Fibroblast of skin of scalp (primary cell): ENCODE measurements at places on chromosomes 4 and X.
A peak's percentile ranks its signal among the peaks of the same experiment; 100 is the strongest.

DNA sequence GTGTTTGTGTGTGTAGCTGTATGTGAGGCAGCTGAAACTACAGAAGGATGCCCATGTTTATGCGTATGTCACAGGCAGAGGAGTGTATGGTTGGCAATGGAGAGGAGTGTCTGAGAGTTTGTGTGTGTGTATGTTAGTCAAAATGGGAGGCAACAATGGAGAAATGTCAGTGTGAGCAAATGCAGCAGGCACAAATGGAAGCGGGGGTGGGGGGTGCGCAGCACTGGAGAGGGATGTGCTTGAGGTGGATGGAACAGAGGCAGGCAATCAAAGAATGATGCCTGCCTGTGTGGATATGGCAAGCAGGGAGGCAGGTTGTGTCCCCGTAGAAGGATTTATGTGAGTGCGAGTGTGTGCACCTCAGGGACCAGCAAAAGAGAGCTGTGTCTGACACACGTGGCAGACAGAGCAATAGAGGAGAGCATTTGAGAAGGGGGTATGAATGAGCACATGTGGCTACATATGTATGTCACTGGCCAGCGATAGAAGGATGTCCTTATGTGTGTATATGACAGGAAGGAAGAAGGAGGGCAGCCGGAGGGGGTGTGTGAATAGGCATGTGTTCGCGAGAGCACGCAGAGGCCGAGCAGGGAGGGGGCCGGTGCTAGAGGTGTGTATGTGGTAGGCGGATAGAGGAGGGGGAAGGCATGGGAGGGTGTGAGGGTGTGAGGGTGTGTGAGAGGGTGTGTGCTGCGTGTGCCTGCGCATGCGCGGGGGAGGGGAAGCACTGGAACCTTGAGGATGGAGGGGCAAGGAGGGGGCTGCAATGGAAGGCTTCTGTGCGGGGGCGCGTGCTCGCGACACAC, 1.1 kb downstream of the PJA1 start:
- peak; percentile 14 for DNase-seq

DNA sequence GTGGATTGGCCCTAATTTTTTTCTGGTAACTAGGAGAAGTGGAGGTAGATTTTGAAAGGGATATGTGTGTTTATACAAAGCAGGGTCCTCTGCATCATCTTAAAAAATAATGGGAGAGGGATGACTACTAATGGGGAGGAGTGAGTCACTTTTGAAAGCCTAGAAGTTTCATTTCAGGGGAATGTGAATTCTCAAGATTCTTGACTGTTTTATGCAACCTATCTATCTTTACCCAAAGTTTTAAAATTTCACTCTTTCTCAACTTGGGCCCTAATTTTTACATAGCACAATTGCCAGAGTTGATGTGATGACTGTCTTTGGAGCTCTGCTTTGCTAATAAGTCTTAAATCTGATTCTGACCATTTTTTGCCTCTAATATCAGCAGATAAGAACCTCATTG, 445.2 kb downstream of the GRXCR1 start:
- DNase-seq = peak; percentile 57

GRCh38 chr4:140335076-140335475, 38.4 kb upstream of the SCOC start:
- no peak for DNase-seq

DNA sequence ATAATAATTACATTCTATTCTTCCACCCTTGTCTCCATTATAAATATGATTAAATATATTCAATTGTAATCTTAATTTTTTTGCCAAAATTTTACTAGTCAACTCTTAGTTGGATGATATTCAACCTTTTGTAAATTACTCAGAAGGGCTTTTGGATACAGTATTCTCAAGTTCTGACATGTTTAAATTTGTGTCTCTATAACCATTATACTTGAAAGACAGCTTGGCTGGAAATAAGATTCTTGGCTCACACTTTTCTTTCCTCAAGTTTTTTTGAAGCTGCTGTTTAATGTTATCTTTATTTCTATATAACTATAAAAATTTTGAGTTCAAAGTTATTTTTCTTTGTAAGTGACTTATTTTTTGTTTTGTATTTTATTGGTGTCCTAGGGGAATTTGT, 214.4 kb downstream of the ARAP2 start:
- no peak for DNase-seq

GRCh38 chr4:75477201-75477600, 37.0 kb downstream of the RCHY1 start:
- DNase-seq = peak; percentile 3

- DNase-seq = no peak
Observed at GRCh38 chrX:23786268-23786815, 3.4 kb downstream of the SAT1 start.

GRCh38 chr4:175716961-175717360, 95.1 kb downstream of the GPM6A start:
- DNase-seq = no peak

- no peak for DNase-seq
Observed at GRCh38 chr4:127616898-127617297, 15.9 kb upstream of the INTU start.

DNA sequence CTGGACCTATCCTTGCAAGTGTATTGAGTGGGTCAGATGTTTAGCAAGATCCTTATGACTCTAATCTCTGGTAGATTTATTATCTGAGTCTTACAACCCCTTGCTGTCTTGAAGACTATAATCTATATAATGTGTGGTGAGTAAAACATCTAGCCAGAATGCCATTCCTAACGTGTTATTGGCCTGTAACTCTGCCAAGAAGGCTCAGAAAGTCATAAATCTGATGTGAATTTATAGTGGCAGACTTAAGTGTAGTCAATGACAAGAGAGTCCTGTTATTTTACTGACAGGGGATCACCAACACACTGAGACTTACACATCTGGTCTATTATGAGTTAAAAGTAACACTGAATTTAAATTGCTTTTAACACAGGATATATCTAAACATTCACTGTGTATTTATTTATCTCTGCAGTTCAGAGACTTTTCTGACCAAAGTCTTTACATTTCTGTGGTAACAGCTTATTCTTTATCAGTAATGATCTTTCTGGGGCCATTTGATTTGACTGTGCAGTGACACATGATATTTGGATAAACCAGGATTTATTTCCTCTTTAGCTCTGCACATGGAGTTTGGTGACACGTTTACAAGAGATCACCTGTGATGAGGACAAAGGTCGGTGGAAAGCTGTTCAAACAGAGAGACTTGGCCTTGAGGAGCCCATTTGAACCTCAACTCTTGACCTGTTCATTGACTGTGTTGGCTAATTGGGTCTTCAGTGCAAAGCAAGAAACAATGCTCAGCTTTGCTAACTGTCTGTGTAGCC, 415.8 kb downstream of the STIM2 start:
- peak; percentile 1 for DNase-seq

- DNase-seq = no peak
Observed at GRCh38 chrX:121958886-121959285, 911.5 kb downstream of the GLUD2 start.

GRCh38 chr4:148030193-148030873, 298.4 kb downstream of the ARHGAP10 start:
- peak; percentile 83 for DNase-seq

DNA sequence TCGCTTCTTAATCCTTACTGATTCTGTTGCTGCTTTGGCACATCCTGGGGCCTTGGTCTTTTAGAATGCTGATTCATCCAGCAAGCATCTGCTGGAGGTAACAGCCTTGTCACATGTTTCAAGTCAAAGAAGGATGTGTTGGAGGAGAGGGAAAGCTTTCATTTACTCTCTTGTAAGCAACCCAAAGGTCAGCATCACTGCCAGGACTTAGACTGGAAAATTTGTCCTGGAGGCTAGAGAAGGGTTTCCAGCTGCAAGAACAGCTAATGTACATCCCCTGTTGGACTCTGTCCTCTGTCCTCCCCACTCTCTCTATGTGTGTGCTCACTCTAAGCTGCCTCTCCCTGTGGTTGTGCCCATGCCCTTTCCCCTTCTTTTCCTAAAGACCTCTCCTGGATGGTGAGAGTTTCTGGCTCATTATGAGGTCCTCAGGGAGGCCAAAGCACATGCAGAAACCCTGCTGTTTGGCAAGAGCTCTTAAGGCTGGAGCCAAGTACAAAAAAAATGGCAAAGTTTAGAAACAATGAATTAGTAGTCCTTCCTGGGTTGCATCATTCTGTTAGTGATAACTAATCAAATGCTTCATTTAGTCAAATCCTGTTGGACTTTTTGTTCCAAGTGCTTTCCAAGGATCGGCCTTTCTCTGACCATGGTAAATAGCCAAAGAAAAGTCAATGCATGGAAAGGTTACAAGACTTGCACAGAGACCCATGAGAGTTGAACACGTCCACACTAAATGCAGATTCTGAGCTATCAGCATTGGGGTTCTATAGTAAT, 13.4 kb upstream of the SRPX start:
- peak; percentile 75 for DNase-seq

GRCh38 chr4:6938237-6938636, 28.6 kb downstream of the TBC1D14 start:
- peak; percentile 19 for DNase-seq

GRCh38 chrX:1111601-1112300, 100.7 kb downstream of the CRLF2 start:
- DNase-seq = no peak

GRCh38 chr4:156571146-156571545, 400.5 kb downstream of the PDGFC start:
- DNase-seq = no peak

DNA sequence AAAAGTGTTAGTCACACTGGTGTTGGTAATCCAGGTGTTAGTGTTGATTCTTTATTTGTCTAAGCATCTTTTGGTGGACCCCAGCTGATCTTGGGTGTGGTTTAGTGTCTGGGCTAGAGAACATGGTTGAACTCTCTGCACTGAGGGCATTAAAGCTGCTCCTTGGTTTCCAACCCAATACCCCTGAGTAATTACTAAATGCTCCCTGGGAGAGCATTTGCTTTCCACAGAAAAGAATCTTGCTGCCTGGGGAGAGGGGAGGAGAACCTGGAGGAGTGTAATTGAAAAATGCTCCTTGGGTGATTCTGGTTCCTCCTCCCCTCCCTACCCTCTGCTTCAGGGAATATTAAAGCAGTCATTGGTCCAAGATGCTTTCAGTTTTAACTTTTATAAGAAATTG, 3.1 kb downstream of the GUCY1B1 start:
- DNase-seq = peak; percentile 11

GRCh38 chr4:166318810-166319525, 445.9 kb downstream of the TLL1 start:
- peak; percentile 87 for DNase-seq

GRCh38 chr4:112075906-112076305, 69.3 kb upstream of the FAM241A start:
- no peak for DNase-seq

- peak; percentile 49 for DNase-seq
Observed at GRCh38 chr4:14415146-14415545, 587.1 kb upstream of the CPEB2 start.

DNA sequence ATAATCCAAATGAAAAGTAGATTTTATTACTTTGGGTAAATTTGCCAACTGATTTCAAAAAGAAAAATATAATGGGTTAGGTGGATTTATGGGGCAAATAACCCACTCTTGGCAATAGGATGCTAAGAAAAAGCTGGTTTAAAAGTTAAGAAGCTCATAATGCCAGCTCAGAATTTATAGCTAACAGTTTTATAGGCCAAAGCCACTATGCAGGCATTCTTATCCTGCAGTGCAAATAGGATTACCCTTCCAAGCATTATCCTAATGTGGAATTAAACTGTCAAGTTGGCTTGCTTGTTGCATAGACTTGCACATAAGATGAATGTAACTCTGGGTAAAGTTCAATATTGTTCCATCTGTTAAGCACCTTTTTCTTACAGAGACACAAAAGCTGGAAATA, 703.0 kb downstream of the PCDH18 start:
- no peak for DNase-seq

- DNase-seq = no peak
Observed at GRCh38 chr4:90960433-90960832, 833.2 kb downstream of the CCSER1 start.

DNA sequence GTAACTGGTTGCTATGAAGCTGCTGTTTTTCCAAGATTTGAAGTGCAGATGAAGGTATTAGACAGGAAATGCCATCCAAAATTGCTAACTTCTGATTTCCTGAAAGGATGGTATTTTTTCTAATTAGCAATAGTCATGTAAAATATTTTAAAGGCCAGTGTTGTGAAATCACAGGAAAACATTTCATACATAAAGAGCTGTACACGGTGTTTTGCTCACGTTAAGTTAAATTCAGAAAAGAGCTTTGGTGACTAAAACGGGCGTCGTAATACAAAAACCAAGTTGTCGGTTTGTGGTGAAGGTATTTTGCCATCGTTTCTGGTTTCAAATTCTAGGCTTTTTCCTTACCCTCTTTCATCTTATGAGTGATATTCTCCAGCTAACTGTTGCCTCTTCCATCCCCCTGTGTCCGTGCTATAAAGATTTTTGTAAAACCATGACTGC, 39.8 kb downstream of the AFF1 start:
- DNase-seq = peak; percentile 35

GRCh38 chr4:5865896-5866599, 26.8 kb downstream of the CRMP1 start:
- DNase-seq = no peak

DNA sequence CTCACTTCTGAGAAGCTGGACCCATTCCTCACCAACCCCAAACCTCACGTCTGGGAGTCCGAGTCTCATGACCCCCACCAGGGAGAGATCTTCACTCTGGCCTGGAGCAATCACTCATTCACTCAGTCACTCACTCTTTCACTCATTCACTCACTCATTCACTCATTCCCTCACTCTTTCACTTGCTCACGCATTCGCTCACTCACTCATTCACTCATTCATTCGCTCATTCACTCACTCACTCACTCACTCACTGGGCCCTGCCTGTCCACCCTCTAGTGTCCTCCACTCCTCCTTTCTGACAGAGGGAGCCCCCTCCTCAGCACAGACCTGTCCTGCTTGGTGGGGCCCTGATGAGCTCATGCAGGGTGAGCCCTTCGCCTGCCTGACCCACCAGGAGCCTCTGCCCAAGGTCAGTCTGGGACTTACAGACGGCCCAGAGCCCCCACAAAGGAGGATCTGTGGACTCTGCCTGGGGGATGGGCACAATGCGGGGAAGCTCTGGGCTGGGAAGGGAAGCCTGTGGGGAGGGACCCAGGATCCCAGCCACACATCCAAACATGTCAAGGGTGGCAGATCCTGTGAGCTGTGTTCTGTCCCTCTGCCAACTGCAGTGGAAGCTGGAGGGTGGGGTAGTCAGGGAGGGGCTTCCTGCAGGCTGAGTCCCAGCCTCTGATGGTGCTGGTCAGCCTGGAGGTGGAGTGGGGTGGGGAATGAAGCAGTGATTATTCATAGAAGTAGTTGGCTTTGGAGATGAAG, 18.5 kb downstream of the CPZ start:
- no peak for DNase-seq
